ENCODE measurements at places on chromosomes 5 and 9.

- DNase-seq, result no peak
Measured at GRCh38 chr5:124910354-124911016, 164.0 kb upstream of the ZNF608 start.

DNA sequence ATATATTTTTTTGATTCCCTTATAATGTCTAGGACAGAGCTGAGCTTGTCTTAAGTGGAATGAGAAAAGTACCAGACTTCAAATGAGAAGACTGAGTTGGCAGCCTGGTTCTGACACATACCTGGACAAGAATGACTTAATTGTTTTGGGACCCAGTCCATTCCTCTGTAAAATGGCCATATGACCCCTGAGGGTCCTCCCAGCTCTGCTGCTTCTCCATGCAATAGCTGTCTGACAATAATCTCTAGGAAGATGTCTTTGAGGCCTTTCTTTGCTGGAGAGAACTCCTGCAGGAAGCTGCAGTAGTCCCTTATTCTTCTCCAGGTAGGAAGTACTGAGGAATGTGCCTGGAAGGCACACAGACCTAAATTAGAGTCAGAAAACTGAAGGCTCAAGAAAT lies 55.9 kb upstream of the SLIT3 start:
- no peak for DNase-seq

DNA sequence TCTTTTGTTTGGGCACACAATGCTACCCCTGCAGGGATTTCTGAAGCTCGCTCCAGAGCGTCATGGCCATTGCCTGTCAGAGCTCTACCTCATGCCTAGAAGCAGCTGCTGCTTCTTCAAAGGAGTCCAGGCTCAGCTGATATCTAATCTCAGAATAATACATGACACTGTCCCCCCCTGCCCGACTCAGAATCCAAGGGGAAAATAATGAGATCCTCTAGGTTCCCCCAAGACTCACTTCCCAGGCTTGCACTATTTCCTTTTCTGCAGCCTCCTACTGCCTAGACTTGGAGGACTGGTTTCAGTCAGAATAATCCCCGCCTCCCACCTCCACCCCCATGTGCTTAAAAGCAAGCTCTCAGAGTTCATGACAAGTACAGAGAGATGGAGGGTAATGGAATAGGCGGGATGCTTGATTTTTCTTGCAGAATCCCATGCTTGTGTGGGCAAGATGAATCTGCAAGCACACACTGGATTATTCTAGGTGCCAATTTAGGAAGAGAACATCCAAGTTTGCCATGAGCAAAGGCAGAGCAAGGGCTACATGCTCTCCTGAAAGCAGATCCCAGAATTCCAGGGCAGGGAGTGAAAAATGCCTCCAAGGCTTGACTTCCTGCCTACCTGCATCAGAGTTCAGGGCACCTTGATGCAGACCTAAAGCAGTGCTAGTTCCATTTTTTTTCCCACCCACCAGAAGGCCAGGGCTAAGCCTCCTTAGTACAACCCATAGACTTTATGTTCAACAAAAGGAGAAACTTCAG lies 97.4 kb upstream of the IFNK start:
- no peak for DNase-seq

- DNase-seq, result no peak
Measured at GRCh38 chr9:134371731-134372130, 45.5 kb downstream of the RXRA start.

DNA sequence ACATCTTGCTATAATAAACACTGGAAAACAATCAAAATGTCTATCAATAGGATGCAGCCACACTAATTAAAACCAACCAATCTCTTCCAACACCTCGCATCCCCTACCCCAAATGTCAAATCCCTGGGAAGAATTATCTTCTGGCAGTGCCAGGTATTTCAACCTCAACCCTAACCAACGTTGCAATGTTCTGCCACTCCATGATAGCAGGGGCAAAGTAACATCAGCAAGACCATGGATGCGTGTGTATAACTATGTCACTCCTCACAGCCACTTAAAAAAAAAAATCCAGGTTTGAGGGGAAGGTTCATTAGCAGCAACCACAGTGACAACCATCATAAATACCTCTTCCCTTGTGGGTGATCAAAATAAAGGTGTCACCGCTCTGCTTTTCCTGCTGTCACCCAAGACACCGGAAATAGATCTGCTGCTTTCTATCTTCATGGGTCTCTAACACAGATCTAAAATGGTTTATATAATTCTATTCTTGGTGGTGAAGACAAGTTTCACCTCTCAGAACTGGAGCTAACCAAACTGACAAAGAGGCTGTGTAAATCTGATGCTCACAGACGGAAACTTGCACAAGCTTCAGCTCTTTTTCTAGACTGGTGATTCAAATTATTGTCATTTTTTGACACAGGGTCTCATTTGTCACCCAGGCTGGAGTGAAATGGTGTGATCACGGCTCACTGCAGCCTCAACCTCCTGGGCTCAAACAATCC lies 9.9 kb downstream of the HSPA9 start:
- DNase-seq, result no peak

- no peak for DNase-seq
Measured at GRCh38 chr5:154086146-154086545, 47.4 kb downstream of the MFAP3 start.

GRCh38 chr5:16461782-16462181 lies 3.8 kb downstream of the ZNF622 start:
- DNase-seq, result no peak

GRCh38 chr5:88841212-88841611 lies 41.8 kb downstream of the MEF2C start:
- DNase-seq, result no peak

DNA sequence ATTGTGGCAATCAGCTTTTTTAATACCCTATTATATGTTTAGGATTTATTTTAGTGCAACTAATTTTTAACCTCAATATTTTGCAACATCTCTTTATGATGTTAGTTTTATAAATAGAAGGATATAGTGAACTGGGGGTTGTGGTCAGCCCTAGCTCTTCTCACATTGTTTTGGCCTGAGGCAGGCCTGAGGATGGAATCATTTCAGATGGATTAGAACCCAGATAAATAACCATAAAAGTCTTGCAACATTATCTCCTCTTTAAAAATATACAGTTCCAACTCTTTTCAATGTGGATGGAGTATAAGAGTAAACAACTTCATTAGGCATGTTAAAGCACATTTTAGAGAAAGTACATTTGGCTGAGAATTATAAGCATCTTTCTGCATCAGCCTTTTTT lies 522.7 kb downstream of the NR2F1-AS1 start:
- DNase-seq, result no peak

GRCh38 chr9:5435912-5436311 lies 1.8 kb downstream of the PLGRKT start:
- no peak for DNase-seq

DNA sequence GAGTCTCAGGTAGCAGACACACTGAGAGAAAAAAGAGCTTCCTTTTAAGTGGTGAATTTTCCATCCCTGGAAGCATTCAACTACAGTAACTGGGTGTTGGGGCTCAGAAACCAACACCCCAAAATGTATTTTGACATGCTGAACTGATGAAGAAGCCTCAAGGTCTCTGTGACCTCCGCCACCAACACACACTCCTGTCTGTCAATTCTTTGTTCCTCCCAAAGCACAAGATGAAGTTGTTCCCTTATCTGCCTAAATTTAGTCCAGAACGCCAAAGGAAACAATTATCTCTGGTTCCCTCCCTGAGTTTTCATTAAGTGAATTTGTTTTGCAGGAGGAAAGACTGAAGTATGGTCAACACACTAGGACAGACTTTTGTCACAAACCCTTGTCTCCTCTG lies 1.4 kb upstream of the CDKN2AIPNL start:
- no peak for DNase-seq

- no peak for DNase-seq
Measured at GRCh38 chr5:177023303-177023664, 788 bp downstream of the ZNF346 start.

DNA sequence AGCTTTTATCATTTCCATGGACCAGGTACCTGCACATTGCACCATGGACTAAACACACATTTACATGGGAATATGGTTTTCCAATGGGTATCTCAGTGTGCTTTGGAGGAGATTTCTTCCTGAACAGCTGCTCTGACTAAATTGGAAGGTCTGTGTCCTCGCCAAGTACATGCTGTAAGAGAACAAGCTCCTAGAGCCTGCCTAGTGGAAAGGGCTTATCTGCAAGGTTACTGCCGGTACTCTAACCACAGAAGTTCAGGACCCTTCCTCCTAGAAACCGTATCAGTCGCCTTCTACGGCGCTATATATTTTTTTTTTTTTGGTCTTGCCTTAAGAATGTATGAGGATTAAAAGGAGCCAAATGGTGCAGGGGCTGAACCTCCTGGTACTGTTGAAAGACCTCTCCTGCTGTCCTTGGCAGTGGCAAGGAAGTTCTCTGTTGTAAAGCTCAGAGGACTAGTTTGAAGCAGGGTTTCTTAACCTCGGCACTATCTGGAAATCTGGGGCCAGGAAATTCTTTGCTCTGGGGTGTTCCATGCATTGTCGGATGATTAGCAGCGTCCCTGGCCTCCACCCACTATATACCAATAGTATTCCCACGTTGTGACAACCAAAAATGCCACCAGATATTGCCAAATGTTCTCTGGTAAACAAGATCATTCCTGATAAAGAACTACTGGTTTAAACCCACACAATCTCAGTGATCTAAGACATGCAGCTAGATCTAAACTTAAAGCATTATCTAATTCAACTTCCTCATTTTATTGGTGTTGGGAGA lies 107.4 kb downstream of the FBXO38 start:
- DNase-seq, result no peak

GRCh38 chr5:34656001-34656699 lies at the start of gene RAI14:
Gene RAI14 (plus strand): TSS chr5:34656328. CDS start chr5:34686920, 30,592 bp downstream.
- DNase-seq, result no peak

DNA sequence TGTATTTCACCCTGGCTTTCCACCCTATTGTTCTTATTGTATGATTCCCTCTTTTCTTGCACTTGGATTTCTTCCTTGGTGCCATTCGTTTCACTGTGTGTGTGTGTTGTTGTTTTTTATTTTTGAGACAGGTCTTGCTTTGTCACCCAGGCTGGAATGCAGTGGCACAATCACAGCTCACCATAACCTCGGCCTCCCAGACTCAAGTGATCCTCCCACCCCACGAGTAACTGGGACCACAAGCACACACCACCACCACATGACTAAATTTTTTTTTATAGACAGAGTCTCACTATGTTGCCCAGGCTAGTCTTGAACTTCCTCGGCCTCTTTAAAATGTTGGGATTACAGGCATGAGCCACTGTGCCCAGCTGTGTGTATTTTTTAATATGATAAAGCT lies 72.0 kb downstream of the MLLT3 start:
- no peak for DNase-seq

- peak; percentile 36 for DNase-seq
Measured at GRCh38 chr5:112551419-112552032, 132.4 kb upstream of the EPB41L4A start.

GRCh38 chr5:110841137-110841536 lies 102.3 kb downstream of the SLC25A46 start:
- no peak for DNase-seq

GRCh38 chr9:2570615-2571479 lies 50.7 kb upstream of the VLDLR start:
- DNase-seq, result peak; percentile 8

DNA sequence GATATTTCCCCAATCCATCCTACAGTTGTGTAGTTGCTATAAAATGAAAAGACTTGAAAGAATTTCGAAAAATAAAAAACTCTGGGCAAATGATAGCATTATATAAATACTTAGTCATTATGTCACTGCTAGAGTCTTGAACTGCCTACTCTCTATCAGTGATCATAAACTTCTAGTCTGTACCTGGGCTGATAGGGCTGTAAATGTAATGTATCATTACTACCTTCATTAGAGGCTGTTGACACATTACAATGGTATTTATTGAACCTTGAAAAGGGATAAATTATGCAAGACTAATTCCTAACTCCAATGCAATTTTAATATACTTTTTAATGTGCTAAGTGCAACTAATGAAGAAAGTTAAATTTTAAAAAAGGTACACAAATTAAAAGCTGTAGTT lies 214.1 kb upstream of the EFNA5 start:
- DNase-seq, result no peak

- DNase-seq, result peak; percentile 13
Measured at GRCh38 chr5:171957591-171958251, 48.7 kb downstream of the FBXW11 start.

DNA sequence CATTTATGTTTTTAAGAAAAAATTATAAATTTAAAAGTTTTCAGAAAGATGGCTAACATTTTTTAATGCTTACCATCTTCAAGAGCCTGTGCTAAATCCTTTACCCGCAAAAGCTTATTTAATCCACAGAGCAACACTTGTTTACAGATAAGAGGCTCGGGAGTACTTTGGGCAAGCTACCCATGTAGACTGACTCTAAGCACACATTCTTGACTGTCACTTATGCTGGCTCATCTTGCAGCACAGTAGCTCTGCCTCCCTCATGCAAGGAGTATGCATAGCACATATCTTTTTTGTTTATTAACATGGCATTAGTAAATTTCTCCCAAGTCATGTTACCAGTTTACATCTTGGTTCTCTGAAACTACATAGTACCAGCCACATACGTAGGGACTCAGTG lies 14.7 kb downstream of the SH3RF2 start:
- no peak for DNase-seq

DNA sequence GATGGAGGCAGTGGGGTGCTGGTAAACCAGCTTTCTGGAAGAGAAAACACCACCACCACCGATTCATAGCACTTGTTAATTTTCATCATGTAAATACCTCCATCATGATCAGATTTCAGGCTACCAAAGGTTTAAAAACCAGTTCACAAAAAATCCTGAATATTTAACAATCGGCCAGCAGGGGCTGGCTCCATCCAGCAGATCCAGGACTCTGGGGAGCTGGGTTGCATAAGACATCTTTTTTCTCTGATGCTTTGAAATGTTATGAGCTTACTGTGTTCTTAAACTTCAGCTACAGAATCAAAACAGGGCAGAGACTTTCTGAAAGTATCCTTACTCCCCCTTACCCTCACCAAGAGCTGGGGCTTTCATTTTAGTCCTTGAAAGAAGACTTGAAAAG lies 14.6 kb upstream of the RNF183 start:
- DNase-seq, result no peak

DNA sequence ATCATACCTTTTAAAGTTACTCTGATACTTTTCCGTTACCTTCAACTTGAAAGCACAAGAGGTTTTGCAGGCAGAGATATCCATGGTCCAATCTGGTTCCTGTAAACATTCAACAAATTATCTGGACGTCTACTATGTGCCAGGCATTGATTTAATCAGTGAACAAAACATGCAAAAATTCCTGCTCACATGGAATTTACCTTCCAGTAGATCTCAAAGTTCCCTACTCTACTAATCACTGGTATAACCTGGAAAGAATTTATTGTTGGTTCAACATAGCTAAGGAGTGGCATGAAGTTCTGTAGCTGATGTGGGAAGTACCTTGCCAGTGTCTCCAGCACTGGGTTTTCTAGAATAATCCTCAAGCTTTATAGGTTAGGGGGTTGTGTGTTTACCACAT lies 9.8 kb downstream of the OCLN start:
- no peak for DNase-seq

- DNase-seq, result no peak
Measured at GRCh38 chr5:88883836-88884607, 1.0 kb upstream of the MEF2C start.

Data from activated CD4-positive, alpha-beta T cell treated with anti-CD3 and anti-CD28 coated beads, Interleukin-2, amount 50 U/mL, for 24 hours (primary cell).